ENCODE measurements at places on chromosomes 7 and 10.
A peak's percentile ranks its signal among the peaks of the same experiment; 100 is the strongest.

GRCh38 chr7:17486835-17487234 lies 188.4 kb downstream of the AHR start:
- no peak for DNase-seq

DNA sequence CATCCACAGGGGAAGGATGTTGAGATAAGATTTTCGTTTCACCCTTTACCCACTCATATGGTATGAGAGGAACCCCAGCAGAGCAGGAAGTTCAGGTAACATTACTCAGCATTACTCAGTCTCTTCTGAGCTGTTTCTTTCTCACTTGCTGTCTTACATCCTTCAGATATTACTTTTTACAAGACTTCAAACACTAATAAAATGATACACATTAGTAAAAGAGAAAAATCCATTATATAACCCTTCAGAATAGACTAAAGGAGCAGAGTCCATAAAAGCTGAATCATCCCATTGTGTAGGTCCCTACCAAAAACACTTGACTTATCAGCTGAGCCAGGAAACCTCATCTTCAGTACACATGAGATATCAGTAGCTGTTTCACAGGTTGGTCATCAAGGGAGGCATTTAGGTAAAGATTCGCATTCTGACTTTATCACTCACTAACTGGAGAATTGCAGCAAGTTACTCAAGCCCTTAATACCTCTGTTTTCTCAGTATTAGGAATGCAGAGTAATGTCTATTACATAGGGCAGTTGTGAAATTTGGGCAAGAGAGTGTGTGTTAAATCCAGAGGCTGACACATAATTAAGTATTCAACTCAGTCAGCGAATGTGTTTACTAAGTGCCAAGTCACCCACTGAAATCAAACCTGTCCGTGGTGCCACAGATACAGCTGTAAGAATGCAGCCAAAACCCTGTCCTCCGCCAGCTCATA lies 44.7 kb downstream of the KLF6 start:
- no peak for DNase-seq

GRCh38 chr10:983971-984655 lies 4.1 kb upstream of the GTPBP4 start:
- DNase-seq: no peak

- peak; percentile 6 for DNase-seq
Observed at GRCh38 chr7:128928159-128928813, 9.4 kb upstream of the IRF5 start.

DNA sequence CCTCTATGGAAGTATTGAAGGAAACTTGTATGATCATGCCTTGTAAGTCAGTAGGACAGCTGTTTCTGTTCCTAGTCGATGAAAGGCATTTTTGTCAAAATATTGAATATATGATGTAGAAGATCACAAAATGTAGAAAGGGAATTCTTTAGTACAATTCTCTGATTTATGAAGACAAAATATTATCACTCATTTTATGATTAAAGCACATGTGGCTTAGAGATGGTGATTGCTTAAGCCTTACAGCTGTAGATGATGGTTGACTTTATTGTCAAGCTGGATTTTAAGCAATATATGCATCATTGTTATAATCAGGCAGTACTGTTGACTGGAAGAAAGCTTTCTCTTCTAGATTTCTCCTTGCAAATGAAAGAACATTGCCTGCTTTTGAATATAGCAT lies 26.4 kb downstream of the MXI1 start:
- DNase-seq: no peak

DNA sequence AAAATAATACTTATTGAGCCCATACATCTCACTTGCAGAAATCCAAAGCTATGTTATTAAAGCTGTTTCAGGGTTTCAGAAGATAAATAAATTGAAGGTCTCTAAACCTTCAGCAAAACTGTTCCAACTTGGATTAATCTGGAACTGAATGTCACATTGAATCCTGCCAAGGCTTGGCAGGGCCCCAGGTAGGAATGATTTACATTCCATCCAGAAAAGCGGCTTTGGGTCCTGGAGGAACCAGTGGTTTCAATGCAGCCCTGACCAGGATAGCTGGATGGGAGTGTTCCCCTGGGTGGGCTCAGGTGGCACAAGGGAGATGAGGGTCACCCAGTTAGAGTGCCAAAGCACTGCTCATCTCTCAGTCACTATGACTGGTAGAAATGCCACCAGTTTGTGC lies 37.0 kb upstream of the TMEM72 start:
- no peak for DNase-seq

- no peak for DNase-seq
Observed at GRCh38 chr7:11489280-11489679, 342.7 kb downstream of the THSD7A start.

DNA sequence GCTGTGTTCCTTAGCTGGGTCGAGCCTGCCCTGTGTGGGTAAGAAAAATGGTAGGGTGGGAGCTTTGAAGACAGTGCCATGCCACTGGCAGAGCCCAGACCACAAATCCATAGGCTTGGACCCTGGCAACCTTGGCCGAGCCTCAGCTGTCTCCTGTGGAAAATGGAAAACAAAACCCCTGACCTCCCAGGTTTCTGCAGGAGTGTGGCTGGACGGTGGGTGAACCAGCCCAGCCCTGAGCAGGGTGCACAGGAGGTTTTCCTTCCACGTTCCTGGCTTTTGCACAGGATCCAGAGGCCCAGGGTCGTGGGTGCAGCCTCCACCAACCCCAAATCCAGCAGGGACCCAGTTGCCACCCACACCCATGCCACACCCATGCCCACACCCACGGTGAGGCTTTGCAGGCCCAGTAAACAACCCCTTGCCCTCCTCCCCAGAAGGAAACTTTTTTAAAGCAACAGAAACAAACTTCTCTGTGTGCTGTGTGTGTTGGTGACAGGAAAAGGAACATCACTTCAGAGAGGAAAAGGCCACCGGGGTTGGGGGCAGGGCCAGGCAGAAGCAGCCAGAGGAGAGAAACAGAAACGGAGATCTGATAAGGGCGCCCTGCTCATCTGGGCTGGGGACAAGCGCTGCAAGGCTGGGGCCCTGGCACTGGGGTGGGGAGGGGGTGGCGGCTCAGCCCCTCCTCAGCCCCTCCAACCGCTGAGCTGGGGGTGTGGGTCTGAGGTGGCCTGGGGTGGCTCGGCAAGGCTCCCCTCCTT lies 20.7 kb upstream of the ZMIZ1 start:
- no peak for DNase-seq

DNA sequence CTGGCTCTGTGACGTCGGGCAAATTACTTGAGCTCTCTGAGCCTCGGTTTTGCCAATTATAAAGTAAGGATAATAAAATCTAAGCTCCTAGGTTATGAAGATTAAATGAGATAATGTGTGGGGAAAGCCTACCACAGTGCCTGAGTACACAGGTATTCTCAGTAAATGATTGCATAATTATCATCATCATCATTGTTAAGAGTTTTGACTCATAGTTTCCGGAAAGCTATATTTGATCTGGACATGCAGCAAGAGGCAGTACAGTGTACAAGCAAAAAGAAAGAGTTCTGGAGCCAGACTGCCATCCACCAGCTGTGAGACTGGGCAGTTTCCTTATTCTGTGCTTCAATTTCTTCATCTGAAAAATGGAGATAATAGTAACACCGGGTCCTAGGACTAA lies 155.6 kb upstream of the YAE1 start:
- DNase-seq: no peak

DNA sequence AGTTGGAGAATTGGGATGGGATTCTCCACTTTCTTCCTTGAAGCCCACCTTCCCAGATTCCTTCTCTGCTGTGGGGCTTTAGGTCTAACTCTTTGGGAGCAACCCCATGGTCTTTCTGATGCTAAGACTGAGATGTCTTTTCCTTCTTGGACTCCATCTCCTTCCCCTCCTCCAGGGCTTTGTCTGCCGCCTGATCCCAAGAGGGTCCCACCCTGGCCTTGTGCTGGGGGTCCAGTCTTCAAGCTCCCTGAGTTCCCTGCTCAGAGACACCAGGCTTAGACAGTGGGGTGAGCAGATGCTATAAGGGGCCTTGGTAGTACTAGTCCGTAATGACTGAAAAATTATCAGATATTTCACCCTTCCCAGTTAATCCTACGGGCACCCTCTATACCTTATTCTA lies 150.5 kb downstream of the PTPN20 start:
- DNase-seq: no peak

- DNase-seq: no peak
Observed at GRCh38 chr10:102965311-102965851, 47.3 kb downstream of the CNNM2 start.

DNA sequence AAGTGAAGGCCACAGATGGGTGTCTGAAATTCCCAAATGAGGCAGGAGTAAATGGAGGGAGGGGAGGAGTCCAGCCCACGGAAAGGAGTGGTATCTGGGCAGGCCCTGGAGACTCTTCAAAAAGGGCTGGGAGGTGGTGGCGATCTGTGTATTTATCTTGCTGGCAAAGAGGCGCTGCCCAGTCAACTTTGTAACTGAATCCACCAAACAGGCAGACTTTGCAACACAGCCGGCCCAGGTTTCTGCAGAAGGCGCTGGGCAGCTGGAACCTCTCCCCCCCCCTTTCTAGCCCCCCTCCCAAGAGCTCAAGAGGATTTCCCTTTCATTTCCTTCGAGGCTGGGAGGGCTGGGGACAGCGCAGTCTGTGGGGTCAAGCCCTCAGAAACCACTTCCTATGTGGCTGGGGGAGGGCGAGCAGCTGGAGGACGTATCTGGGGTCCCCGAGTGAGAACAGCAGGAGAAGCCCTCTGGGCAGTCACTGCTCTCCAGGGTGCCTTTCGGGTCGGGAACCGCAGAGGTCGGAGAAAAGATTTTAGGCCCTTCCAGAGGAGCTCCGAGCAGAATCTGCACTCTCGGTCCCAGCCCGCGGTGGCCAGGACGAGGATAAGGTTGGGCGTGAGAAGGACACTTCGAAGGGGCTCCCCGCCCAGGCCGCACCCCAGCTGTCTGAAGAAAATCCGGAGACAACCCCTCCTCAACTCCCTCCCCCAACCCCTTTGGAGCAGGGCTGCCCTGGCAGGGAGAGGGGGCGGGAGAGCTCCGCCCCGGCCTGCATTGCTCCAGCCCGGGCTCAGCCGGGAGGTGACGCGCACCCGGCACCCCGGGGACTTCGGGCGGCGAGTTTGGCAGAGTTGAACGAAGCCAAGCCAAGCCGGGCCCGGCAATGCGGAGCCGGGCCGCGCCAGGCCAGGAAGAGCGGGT lies 965 bp downstream of the ZCCHC24 start:
- no peak for DNase-seq

GRCh38 chr10:132701099-132701845 lies 84.7 kb downstream of the NKX6-2 start:
- DNase-seq: no peak

DNA sequence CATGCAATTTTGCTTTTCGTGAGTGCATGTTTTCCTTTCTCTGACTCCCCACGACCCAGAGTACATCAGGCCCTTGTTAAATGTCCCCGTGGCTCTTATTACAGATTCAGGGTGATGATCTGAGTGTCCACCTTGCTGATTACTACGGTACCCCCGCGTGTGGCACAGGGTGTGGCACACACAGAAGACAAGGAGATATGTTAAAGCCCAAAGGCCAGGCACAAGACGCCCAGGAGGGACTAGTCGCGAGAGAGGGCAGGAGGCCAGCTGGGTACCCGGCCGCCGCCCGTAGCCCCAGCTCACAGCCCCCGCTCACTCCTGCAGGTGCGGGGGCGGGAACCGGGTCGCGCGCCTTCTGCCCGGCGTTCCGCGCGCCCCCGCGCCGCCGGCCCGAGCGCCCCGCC lies 281 bp upstream of the EXOC6 start:
- no peak for DNase-seq

DNA sequence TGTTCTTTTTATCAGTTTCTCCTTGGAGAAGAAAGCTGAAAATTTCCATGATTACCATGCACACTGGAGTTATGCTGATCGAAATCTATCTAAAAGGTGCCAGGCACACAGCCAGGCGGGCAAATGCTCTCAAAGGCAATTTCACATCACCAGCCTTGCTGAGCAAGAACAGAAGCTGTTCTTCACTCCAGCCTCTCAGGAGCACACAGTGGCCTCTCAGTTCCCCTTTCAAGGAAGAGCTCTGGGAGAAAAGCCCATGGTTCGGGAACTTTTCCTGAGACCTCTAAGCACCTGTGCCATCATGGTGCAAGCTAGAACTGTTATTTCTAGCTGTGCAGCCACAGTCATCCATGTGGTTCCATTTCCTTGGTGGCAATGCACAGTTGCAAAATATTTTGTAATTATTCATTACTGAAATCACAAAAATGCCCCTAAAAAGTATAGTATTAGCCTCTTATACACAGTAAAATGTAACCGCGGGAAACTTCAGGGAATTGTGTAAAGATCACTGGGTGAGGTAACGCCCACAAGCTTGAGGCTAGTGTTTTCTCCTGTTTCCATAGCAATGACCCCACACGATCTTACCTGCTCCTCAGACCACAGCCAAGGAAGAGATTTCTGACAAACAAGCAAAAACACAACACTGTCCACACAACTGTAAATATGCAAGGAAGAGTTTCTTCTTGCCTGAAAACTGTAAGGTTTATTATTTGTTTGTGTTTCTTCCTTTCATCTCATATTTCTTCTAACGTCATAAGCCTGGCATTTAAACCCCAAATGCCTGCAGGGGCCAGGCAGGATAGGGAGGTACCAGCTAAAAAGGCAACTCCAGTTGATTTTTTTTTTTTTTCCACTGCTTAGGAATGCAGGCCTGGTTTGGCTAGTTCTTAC lies 121.2 kb downstream of the FAM107B start:
- no peak for DNase-seq

- DNase-seq: no peak
Observed at GRCh38 chr10:97280783-97281182, 11.7 kb downstream of the ARHGAP19 start.

DNA sequence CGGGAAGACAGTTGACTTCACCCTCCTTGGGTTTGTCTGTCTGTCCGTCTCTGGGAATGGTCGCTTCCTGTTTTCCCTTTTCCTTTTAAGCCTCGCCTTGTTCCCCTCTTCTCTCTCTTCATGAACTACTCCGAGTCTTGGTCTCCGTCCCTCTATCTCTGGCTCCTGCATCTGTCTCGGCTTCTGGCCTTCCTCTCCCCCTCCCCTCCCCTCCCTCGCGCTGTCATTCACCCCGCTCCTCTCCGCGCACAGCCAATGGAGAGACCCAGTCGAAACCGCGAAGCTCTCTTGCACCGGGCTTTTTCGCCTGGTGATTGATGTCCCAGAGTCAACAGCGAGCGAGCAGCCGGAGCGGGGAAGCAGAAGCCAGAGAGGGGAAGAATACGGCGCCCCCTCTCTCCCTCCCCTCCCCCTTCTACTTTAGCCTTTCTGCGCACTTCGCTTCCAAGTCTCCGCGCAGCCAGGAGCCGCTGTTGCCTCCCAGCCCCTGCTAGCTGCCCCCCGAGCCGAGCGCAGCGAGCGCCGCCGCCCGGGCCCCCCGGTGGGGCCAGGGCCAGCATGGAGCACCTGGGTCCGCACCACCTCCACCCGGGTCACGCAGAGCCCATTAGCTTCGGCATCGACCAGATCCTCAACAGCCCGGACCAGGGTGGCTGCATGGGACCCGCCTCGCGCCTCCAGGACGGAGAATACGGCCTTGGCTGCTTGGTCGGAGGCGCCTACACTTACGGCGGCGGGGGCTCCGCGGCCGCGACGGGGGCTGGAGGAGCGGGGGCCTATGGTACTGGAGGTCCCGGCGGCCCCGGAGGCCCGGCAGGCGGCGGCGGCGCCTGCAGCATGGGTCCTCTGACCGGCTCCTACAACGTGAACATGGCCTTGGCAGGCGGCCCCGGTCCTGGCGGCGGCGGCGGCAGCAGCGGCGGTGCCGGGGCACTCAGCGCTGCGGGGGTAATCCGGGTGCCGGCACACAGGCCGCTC lies at the start of gene TLX1:
TLX1 (plus strand) TSS at position 317 of the 978 bp plus-strand sequence; CDS start at position 559, 242 bp downstream.
- no peak for DNase-seq

GRCh38 chr10:14439451-14440259 lies 108.9 kb upstream of the FRMD4A start:
- DNase-seq: no peak

Measured in mesothelial cell of epicardium (in vitro differentiated cells).